T-helper 2 cell (primary cell): ENCODE measurements at places on chromosomes 2 and 18.

- no peak for DNase-seq
Measured at GRCh38 chr2:207512356-207512755, 17.4 kb upstream of the CREB1 start.

DNA sequence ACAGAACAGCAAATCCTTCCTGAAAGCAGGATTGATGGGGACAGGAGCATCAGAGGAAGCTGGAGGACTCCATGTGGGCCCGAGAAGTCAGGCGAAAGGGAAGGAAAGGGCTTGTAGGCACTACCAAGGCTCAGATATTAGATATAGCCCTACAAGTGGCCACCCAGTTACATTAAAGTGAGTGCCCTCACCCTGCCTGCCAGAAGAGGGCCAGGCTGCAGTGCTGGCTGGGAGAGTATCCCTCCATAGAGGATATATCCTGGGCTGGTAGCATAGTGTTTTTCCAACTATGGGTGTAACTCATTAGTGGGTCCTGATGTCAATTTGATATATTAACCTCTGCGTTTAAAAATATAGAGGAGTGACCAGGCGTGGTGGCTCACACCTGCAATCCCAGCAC is 285.2 kb downstream of the MYCN start:
- DNase-seq: no peak

DNA sequence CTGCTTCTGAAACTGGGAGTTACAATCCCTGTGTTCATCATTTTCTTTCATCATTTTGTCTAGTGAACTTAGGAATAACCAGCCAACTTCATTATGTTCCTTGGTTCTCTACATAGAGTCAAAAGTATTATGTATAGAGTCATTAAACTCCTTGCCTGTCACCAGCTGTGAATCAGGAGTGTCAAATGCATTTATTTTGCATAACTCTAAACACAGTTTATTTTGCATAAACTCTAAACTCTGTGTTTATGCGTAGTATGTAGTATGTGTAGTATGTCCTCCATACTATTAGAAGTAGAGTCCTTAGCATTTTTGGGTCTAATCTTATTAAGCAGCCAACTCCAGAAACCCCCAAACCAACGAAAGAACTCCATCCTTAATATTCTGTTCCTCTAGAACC is 164.4 kb downstream of the EVA1A start:
- no peak for DNase-seq

- DNase-seq: no peak
Measured at GRCh38 chr2:123521854-123522253, 503.2 kb upstream of the CNTNAP5 start.
